ENCODE measurements at places on chromosomes 7 and 10.

DNA sequence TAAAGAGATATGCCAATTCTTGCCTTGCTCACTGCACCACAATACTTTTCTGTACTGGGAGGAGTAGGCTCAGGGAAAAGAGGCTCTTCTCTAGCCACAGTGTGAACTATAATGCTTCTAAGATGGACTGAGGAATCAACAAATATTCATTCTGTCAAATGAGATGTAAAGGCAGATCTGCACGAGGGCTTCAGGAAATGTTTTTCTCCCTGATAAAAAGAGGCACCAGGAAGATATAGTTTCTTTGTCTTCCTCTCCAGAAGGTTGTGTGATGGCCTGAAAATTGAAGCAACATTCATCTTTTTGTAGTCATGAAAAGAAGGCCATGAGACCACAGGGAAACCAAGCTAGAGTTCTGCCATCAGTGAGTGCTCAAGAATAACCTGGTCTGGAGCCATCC, 79.1 kb upstream of the NME8 start:
- DNase-seq = no peak

DNA sequence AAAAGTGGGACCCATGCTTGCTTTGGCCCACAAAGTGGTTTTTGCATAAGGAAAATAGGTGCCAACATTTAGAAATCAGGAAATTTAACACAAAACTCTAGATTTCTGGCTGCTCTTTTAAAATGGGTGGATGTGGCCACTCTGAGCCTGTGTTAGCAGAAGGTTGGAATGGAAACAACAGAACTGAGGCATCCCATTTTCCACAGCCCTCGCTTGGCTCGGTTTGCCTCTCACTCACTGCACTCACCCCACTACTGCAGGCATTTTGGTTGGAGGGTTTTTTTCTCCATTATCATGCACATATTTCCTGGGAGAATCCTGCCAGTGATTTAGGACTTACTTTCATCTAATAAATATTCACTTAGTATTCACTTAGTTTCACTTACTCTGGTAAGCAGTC, 178.9 kb downstream of the BICC1 start:
- no peak for DNase-seq

- DNase-seq = no peak
Measured at GRCh38 chr10:128326251-128326650, 200.0 kb upstream of the MKI67 start.

DNA sequence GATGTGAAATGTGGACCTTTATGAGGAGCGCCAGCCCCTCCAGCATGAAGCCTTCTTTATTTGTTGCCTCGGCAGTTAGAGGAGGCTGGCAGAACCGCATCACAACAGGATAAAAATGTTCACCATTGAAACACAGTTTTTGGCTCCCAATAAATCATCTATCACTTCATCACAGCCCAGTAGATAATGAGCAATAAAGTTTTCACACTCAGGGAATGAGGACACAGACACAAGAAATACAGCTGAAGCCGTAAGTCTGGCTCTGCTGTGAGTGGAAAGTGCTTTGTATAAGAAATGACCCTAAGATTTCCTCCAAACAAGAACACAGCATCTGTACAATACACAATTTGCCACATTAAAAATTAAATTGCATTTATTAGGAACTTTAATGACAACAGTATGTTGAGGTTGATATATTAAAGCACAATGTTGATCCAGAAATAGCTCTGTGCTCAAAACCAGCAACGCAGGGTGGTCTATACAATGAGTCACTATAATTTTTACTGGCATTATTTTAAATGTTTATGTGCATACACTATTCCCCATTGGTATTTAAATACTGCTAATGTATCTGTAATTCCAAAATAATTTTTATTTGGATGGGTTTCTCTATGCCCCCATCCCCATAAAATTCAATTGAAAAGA, 301.8 kb upstream of the MGMT start:
- DNase-seq = no peak
